GOT3 (cell line): ENCODE measurements at places on chromosomes 3 and 15.

- DNase-seq = no peak
Measured at GRCh38 chr3:37712918-37713817, 148.5 kb upstream of the CTDSPL start.

GRCh38 chr3:194231929-194232832, 96.2 kb downstream of the HES1 start:
- DNase-seq = no peak

- DNase-seq = no peak
Measured at GRCh38 chr15:45801543-45801942, 166.7 kb downstream of the SQOR start.

DNA sequence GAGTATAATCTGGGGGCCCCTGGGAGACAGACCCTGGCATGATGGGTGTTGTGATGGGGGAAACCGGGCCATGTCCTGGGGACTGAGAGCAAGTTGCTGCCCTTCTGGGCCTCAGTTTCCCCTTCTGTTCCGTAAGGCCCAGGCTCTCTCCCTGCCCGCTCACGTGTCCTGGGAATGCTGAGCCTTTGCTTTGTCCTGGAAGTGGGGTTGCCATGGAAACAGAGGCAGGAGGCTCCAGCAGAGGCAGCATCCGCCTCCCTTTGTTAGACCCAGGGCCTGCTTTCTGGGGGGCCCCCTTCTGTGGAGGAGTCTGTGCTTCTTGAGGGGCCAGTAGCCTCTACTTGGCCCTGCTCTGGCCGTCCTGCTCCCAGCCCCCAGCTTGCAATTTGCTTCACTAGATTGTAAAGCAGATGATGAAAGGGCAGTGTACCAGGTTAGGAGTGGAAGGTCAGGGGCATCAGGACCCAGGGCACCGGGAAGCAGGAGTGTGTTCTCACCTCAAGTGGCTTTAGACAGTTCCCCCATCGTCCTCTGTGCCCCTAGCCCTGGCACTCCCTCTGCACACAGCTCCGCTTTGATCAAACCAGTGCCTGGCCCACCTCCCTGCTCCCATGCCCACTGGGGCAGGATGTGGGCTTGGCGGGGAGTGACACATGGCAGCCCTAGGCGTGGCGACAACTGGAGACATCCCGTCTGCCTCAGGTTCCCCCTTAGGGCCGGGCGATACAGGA, 105.6 kb downstream of the FBLN2 start:
- DNase-seq = no peak

DNA sequence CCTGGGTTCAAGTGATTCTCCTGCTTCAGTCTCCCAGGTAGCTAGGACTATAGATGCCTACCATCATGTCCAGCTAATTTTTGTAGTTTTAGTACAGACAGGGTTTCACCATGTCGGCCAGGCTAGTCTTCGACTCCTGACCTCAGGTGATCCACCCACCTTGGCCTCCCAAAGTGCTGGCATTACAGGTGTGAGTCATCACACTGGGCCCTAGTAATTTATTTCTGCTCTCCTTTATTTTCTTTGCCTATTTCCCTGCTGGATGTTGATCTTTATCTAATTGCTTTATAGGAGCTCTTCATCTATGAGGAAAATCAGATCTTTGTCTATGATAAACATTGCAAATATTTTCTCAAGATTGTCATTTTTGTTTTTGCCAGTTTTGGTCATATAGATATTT, 31.7 kb downstream of the UQCC5 start:
- DNase-seq = no peak

DNA sequence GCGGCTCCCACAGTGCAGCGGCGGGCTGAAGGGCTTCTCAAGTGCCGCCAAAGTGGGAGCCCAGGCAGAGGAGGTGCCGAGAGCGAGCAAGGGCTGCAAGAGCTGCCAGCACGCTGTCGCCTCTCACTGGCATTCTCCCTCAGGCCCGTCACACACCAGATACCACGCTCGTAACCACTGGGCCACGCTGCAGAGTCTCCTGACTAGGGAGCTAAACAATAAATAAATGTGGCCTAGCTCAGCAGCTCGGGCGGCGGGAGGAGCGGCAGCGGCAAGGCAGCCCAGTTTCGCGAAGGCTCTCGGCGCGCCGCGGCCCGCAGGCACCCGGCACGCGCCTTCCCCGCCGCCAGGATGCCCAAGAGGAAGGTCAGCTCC, 55.9 kb upstream of the FAM174B start:
- no peak for DNase-seq

DNA sequence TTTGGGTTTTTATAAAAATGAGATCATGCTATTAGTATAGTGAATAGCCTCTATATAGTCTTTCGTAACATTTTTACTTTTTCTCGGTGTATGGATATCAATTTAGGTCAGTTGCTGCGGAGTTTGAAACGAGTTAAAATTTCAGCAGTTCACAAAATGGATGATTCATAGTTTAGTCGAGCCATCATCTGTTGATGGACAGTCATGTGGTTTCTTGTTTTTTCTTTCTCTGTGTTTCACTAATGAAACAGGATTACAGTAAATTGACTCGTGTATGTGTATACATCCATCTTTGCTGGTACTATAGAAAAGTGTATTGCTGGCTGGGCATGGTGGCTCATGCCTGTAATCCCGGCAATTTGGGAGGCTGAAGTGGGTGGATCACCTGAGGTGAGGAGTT, 106.8 kb downstream of the IGF1R start:
- no peak for DNase-seq

GRCh38 chr15:40470423-40471104, at the start of gene CHST14:
Gene CHST14 (plus strand): TSS chr15:40470984. CDS start chr15:40471214, 230 bp downstream.
- no peak for DNase-seq

GRCh38 chr3:49171775-49172500, 540 bp downstream of the KLHDC8B start:
- no peak for DNase-seq

GRCh38 chr3:71045212-71045916, 538.2 kb downstream of the FOXP1 start:
- DNase-seq = no peak

GRCh38 chr3:156040041-156040440, 80.3 kb upstream of the KCNAB1 start:
- no peak for DNase-seq

DNA sequence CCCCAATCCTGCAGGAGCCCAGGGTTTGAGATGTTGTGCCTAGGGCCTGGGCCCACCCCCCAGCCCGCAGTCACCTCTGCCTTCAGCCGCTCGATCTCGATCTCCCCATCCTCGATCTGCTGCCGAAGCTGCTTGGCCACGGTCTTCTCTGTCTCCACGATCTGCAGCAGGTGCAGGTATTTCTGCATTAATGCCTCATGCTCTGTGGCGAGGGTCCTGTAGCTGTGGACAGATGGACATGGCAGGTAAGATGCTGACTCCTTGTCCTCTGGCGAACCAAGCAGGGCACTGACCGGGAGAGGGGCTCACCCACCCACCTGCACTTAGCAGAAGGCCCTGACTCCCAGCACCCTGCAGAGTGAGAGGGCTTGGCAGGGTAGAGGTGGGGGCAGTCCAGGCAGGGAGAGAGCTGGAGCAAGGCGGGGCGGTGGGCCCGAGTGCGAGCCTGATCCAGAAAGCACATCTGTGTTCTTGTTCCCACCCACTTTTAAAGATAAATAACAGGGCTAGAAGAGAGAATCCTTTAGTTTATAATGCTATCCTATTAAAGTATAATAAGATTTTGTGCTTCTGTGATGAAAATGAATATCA, 32.2 kb downstream of the RASGRF1 start:
- DNase-seq = no peak

DNA sequence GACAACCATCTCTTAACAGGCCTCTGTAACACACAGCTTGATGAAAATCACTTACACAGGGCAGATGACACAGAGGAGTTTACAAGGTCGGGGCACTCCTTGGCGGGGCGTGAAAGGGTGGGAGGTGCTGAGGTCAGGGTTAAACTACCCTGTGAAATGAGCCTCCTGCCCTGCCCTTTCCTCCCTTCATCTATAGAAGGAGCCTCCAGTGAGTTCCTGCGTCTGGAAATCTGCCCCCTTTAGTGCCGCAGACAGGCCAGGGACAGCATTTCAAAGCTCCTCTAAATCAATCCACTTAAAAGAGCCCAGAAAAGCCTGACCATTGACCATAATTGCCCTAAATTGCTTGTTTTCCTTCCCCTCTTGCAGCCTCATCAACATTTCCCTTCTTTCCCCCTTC, 1.9 kb downstream of the ROBO1 start:
- DNase-seq = no peak

DNA sequence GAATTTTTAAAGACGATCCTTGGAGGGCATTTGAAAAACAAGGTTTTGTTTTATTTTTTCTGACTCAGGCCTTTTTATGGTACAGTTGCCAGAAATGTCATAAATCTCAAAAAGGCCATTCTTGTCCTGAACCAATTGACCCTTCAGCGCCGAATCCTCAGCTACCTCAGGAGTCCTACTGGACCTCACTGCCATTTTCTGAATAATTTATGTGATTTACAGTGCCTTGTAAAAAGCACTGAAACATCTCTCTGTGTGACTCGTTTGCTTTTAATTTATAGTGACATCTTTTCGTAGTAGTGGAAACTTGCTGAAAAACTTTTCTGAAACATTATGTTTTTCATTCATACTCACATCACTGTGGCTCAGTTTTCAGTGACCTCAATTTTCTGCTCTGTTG, 72.2 kb upstream of the ARL6 start:
- no peak for DNase-seq

DNA sequence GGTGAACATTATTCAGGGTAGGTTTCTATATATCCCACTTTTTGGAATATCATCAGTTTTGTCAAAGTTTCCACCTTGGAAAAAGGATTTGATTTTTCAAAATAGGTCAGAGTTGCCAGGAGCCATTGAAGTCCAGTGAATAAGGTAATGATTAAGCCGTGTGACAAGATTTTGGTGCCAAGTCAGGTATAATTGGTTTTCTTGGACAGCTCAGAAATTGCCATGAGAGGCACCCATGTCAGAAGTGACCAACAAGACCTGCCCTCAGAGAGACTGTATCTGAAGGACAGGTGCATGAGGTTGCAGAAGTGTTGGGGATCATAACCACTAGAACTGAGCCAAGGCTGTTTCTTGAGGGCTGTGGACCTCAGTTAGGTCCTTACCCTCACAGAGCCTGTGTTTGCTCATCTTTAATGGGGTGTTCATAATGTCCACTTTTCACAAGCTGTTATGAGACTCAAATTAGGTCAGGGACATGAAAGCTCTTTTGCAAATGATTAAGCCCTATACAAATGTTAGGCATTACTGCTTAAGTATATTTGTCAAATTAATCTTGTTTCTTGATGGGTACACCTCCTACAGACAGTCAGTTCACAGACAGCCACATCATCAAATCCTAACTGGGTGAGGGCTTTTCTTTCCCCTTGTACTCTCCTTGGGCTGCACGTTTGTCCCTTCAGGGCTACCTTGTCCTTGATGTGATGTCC, 32.3 kb downstream of the CASR start:
- no peak for DNase-seq

DNA sequence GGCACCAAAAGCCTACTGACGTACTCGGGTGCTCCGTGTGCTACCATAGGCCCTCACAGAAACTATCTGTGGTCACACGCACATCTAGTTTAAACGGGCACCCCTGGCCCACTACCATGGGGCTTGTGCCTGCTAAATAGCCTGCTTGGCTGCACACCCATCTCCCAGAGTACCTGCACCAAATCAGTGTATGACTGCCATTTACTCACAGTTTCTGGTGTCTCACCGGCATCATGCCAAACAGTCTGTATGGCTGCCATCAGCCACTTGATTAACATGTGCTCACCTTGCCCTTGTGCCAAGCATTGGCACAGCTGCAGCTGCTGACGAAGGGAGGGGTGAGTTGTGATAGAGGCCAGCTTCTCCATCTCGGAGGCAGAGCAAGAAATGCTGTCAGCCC, 232.7 kb downstream of the IGSF11 start:
- DNase-seq = no peak

- no peak for DNase-seq
Measured at GRCh38 chr3:152519376-152519775, 250.6 kb downstream of the MBNL1 start.

- no peak for DNase-seq
Measured at GRCh38 chr15:59274126-59274970, 67.7 kb downstream of the LDHAL6B start.

DNA sequence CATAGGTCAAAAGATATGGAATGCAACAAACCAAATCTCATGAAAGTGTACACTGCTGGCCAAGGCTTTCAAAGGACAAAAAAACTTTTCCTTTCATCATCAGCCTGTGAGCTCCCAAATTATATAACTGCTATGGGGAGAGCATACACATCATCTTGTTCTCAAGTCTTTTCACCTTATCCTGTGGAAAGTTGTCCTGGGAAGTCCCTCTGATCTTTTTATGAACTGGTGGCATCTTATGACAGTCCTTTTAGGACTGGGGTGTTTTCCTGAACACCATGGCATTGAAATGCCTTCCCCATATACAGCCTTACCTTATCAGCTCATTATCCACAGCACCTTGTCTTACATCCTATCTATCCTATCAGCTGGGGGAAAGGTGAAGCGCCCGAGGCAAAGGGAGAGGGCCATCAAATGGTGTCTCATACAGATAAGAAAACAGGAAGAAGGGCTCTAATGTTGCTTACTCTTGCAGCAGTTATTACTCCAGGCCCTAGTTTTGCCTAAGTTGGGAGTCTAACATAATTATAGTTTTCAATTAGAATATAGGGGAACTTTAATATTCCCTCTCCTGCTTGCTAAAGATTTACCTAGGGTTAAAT, 61.5 kb upstream of the GOLIM4 start:
- no peak for DNase-seq

DNA sequence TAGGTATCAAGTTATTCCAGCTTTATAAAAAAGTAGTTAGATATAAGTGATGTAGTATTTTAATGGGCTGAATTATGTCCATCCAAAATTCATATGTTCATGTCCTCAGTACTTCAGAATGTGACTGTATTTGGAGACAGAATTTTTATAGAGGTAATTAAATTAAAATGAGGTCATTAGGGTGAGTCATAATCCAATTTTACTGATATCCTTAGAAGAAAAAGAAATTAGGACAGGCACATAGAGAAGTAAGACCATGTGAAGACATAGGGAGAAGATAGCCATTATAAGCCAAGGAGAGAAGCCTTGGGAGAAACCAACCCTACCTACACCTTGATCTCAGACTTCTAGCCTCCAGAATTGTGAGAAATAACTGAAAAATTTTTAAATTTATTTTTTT, 30.3 kb downstream of the RAP2B start:
- no peak for DNase-seq

DNA sequence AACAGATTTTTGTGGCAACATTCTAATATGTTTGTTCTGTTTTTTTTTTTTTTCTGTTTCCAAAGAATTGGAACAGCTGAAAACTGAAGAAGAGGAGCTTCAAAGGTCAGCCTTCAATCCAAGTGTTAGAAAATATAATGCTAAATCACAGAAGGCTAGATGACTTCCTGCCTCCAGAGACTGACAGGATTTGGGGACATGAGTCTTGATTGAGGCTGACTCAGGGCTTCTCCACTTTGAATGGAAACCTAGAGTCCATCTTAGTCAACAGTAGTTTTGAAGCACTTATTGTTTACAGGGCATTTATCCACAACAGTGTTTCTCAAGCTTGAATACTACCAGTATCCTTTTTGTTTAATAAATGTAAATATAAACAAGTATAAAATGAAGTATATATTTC, 44.5 kb upstream of the RAD51 start:
- DNase-seq = no peak

GRCh38 chr3:123401836-123402530, 46.9 kb downstream of the ADCY5 start:
- DNase-seq = no peak

GRCh38 chr3:115388811-115389210, 234.5 kb upstream of the GAP43 start:
- no peak for DNase-seq

- no peak for DNase-seq
Measured at GRCh38 chr3:132343018-132343612, 25.9 kb downstream of the ACP3 start.

- no peak for DNase-seq
Measured at GRCh38 chr3:134428401-134428800, 54.2 kb upstream of the AMOTL2 start.
